ENCODE measurements at places on chromosomes 2 and 18. TPM values are rescaled to one million over a fixed set of nuclear protein-coding genes. Genes with fewer than 3 reads are reported as not detected.

DNA sequence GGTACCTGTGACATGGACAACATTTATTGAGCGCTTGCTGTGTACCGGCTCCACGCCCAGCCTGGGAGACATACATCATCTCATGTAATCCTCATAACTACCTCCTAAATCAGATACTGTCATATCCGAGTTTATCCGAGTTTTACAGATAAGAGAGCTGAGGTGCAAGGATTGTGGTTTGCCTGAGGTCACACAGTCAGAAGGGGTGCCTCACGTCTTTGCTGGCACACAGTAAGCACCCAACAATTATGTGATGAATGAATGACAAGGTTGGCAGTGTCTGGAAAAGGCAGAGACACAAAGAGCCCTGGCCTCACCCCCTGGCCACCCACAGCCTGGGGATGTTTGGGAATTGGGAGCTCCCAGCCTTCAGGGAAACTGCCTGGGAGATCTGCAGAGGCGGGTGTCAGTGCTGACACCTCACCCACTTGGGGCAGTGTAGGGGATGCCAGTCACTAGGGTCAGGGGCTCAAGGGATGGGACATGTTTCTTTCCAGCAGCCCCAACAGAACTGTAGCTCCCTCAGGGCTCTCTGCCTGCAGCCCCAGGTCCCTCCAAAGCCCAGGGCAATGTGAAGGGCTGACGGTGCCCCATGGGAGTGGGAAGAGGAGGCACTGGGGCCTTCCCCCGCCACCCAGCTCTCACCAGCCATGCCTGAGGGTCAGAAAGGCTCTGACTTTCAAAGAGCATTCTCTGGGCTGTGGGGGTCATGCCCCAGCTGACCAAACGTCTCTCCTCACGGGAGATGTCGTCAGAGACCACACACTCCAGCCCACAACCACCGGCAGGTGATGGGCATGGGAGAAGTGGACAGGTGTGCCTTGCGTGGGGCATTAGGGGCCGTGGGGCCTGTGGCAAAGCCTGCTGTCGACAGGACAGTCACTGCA, 157.5 kb downstream of the ZFP36L2 start:
- DNase-seq, result no peak

DNA sequence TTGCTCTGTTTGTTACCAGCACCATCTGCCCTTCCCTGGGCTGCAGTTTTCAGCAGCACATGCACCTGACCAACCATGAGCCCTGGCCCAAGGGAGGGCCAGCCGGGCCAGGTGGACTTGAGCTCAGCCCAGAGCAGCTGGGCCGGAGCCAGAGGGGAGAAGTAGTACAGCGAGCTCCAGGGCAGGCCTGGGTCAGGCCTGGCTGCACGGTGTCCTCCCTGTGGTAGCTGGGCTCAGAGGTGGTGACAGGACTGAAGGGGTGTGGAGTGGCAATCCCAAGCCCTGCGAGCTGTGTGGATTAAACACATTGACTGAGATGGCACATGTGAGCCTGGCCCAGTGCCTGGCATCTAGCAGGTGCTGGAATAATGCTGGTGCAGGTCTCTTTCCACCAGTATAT, 222.2 kb downstream of the GLI2 start:
- DNase-seq, result no peak

DNA sequence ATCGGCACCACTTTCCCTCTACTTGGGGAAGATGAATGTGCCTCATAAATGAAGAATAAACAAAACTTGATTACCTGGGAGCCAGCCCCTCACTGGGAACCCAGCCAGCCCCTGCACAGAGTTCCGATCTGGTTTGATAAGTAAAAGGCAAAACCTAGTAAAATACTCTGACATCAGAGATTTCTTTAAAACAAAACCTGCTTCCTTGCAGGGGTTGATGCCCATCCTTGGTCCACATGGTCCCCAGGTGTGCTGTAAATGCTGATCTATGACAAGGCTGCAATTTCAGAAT, 218.8 kb upstream of the APCDD1 start:
- DNase-seq, result no peak

GRCh38 chr2:172276961-172277360, 150.4 kb upstream of the ITGA6 start:
- DNase-seq, result no peak

- DNase-seq, result no peak
Observed at GRCh38 chr2:163682695-163683094, 53.1 kb downstream of the FIGN start.

DNA sequence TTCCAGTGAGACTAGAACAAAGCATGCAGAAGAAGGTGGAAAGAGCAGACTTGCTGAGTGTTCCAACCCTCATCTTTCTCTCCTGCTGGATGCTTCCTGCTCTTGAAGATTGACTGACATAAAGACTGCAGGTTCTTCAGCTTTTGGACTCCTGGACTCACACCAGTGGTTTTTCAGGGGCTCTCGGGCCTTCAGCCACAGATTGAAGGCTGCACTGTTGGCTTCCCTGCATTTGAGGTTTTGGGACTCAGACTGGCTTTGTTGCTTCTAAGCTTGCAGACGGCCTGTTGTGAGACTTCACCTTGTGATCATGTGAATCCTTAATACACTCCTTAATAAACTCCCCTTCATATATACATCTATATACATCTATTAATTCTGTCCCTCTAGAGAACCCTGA, 20.4 kb downstream of the VRK2 start:
- DNase-seq, result no peak

GRCh38 chr2:99779276-99779675, 289.5 kb upstream of the REV1 start:
- no peak for DNase-seq

GRCh38 chr2:75960472-75961009, 249.8 kb upstream of the GCFC2 start:
- DNase-seq, result no peak

GRCh38 chr2:189056200-189057106, 82.3 kb downstream of the COL3A1 start:
- DNase-seq, result no peak

DNA sequence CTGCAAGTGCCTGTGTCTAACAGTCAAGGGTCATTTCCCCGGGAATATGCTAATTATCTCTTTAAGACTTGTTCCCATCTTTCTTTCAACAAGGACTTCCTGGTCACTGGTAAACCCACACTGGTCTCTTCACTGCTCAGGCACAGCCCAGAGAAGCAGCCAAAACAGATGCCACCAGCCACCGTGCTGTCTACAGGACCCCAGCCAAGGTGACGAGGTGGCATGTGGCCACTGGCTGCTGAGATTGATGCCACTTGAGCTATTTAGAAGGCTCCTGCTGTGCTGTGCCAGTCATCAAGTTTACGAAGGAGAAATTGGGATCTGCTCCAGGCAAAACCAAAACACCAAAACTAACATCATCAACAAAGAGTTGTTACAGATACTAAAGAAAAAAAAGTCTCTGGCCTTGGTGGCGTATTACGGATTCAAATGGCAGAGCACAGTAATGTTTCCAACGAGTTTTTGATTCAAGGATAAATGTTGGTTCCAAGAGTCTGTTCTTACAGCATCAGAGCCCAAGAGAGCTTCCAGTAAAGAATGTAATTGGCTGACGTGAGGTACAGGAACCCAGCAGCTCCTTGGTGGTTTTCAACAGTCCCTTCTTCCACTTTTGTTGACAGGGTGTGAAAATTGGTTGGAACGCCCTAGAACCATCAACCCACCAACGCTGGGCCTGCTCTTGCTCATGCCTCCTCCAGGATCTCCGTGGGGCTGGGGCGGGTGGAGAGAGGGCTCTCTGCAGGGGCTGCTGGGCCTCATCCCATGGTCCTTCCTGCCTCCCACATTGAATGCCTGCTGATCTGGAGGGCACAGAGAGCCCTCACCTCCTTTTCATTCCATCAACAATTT, 63.7 kb upstream of the ZCCHC2 start:
- no peak for DNase-seq

- DNase-seq, result peak; percentile 68
Observed at GRCh38 chr2:70141212-70141901, 49.5 kb downstream of the C2orf42 start.

- no peak for DNase-seq
Observed at GRCh38 chr18:75779450-75779849, 351.9 kb upstream of the SMIM21 start.

GRCh38 chr2:240165034-240165433, 24.6 kb upstream of the OTOS start:
- no peak for DNase-seq

Gene SPDYA
- polyA plus RNA-seq, result 4.0 TPM

Gene GNAL
- polyA plus RNA-seq, result 2.9 TPM

Gene ZNF396
- polyA plus RNA-seq, result 3.8 TPM

Gene AQP12B
- not detected for polyA plus RNA-seq

Gene SEPTIN10
- 99.4 TPM for polyA plus RNA-seq
